ENCODE measurements at places on chromosomes 4 and X.

- no peak for DNase-seq
These were observed 6.5 kb upstream of the SERTM2 start for GRCh38 chrX:111504941-111505340.

GRCh38 chr4:72314869-72315268 lies 254.2 kb downstream of the ADAMTS3 start:
- peak; percentile 5 for DNase-seq

DNA sequence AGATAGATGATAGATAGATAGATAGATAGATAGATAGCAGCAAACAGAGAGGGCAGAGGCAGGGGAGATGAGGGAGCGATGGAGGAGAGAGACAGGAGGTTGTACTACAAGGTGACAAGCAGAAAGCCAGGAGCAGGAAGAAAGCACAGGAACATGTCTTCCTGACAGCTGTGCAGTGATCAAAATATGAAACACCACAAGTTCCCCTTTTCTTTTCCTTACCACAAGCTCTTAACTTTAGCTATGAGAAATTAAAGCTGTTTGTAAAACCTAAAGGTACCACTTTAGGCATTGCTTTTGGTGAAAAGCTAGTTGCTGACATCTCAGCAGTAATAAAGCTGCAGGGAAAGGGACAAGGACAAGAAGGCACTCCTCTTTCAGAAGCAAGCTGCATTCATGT lies 9.1 kb upstream of the MAGED4B start:
- DNase-seq = no peak

GRCh38 chr4:23894021-23894420 lies 4.2 kb upstream of the PPARGC1A start:
- DNase-seq = no peak

DNA sequence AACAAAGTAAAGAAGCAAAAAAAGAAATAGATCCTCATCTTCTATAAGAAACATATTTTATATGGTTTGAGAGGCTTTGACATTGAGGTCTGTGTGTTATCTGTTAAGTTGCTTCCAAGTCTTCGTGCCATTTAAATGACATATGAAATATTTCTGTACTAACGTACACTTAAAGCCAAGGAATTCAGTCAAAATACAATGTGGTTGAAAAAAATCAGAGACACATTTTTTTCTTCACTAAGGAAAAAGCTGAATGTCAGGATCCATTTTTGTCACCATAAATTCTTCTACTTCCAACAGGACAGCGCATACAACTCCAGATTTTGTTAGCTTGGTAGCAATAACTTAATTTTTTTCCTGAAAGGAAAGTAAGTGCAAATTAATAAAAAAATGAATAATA lies 168.5 kb downstream of the FAT4 start:
- no peak for DNase-seq

GRCh38 chrX:76064825-76065224 lies 108.0 kb upstream of the PBDC1 start:
- DNase-seq = no peak

- DNase-seq = no peak
These were observed 43.7 kb upstream of the UGT2A3 start for GRCh38 chr4:68995292-68995691.

GRCh38 chrX:34563804-34564203 lies 93.3 kb downstream of the TMEM47 start:
- no peak for DNase-seq

DNA sequence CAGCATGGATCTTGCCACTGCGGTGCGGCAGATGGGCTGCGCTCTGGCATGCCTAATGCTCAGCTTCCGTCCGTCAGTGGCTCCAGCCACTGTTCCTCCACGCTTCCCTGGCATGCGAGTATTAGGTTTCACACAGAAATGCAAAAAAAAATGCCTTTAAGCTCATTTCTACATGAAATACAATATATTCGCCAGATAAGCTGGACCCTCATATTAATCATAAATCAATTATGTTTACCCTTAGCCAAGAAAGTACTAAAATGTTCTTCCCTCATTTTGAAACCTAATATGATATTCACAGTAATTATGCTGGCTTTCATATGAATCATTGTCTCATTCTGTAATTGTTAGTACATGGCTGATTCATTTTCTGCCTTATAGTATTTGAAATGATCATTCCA lies 115.5 kb upstream of the FAM241A start:
- DNase-seq = no peak

- no peak for DNase-seq
These were observed 432.1 kb downstream of the ADAM29 start for GRCh38 chr4:175350246-175350645.

DNA sequence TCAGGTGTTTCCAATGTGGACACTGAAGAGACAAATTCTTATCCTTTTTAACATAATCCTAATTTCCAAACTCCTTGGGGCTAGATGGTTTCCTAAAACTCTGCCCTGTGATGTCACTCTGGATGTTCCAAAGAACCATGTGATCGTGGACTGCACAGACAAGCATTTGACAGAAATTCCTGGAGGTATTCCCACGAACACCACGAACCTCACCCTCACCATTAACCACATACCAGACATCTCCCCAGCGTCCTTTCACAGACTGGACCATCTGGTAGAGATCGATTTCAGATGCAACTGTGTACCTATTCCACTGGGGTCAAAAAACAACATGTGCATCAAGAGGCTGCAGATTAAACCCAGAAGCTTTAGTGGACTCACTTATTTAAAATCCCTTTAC lies 18.6 kb downstream of the TLR7 start:
- DNase-seq = no peak

DNA sequence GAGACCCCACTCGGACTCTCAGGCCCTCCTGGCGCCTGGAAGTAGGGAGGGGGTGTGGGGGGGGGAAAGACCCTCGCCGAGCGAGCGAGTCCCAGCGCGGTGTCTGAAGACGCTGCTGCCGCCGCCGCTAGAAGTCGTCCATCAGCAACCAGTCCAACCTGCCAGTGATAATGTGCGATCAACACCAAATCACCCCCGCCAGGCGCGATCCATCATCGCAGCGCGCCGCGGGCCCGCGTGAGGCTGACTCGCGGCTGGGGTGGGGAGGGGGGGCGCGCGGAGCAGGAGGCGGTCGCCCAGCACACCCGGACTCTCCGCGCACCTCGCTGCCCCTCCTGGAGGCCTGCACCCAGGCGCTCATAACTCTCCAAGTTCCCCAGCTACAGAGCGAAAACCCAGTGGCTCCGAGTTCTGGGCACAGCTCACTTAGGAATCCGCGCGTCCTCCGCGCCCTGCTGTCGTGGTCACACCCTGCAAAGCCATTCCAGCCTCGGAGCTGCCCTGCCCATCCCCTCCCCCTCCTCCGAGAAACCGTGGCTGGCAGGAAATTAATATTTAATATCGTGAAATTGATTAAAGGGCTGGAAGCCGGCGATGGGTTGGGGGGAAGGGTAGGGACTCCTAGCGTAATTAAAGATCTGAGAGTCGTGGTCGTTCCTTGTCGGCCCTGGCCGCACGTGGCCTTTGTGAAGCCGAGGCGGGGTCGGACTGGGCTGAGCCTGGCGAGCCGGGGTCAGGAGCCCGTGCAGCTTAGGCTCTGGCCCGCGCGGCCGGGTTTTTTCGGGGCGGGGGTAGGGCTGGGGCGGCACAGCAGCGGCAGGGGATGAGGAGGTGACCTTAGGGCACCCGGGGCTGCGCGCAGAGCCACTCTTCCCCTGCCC lies 58.1 kb upstream of the BCOR start:
- no peak for DNase-seq

- DNase-seq = no peak
These were observed 8.7 kb downstream of the P2RY8 start for GRCh38 chrX:1528186-1528883.

DNA sequence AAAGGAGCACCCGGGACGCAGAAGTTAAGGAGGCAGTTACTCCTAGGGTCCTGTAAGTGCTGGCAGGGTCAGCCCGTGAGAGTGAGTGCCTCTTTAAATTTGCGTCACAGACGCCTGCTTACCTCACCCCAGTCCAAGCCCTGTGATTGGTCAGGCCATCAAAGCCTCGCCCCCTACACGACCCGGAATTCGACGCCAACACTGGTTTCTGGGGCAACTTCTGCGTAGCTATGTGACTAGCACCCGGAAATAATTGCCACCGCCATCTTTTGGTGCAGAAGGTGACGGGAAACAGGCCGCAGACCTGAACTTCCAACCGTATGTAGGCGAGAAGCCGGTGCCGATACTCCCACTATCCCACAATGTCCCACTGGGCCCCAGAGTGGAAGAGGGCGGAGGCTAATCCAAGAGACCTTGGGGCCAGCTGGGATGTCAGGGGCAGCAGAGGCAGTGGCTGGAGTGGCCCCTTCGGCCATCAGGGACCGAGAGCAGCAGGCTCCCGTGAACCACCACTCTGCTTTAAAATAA lies at the start of gene DDX53:
TSS of gene DDX53 (plus strand) at position 265 of the 528 bp plus-strand sequence. CDS start at position 363, 98 bp downstream.
- DNase-seq = no peak

GRCh38 chr4:82948647-82949204 lies 48.2 kb downstream of the THAP9 start:
- DNase-seq = no peak

DNA sequence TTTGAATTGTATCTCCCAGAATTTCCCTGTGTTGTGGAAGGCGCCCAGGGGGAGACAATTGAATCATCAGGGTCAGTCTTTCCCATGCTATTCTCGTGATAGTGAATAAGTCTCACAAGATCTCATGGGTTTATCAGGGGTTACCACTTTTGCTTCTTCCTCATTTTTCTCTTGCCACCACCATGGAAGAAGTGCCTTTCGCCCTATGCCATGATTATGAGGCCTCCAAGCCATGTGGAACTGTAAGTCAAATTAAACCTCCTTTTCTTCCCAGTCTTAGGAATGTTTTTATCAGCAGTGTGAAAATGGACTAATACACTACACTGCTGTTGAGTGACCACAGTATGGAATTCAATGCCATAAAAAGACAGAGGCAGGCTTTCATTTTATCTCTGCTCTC lies 12.2 kb downstream of the CENPC start:
- no peak for DNase-seq

DNA sequence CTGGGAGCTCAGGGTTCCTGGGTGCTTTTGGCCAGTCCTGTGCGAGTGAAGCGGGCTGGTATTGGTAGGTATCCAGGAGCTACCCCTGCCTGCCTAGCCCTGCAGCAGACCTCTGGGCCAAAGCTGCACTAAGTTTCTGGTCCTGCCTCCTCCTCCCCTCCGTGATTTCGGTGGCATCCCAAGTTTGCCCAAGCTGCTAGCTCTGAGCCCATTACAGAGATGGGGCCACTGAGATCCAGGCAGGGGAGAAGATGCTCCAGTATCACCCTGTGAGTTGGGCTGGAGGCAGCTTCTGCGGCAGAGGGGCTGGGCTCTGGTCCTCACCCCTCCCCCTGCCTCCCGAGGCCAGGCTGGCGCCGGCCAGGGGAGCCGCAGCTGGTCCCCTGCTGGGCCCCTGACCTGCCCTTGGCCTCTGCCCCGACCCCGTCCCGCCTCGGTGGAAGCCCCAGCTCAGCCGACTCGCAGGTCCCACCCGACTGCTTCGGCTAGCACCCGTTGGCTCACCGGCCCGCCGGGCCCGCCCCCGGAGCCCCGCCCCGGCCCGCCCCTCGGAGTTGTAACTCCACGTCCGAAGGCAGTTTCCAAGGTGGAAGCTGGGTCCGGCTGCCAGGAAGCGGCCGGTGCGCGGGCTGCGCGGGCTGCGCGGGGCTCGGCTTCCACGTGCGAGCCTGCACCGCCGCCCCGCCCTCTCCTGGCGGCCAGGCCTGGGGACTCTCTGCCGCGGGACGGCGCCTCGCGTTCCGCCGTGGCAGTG lies at the start of gene DUSP9:
TSS of gene DUSP9 (plus strand) at position 584 of the 754 bp plus-strand sequence. CDS start 751 bp downstream, outside the sequence.
- DNase-seq = no peak

DNA sequence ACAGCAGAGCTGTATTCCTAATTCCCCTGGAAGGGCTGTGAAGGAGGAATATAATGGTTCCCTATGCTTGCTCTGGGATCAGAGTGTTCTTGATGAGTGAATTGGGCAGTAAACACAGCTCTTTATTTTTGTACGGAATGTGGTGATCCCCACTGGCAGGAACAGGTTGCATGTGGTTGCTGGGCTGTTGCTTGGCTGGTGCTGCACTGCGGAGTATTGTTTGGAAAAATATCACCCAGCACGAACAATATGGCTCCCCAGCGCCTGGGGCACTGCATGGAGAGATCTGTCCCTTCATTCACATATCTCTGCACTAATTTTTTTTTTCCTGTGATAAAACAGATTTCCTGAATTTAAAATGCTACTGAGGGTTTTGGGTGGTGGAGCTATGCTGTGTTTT lies 119.7 kb downstream of the MGST2 start:
- no peak for DNase-seq

GRCh38 chr4:93053140-93053539 lies 749.4 kb downstream of the GRID2 start:
- no peak for DNase-seq

GRCh38 chr4:13921805-13922204 lies 294.3 kb upstream of the BOD1L1 start:
- no peak for DNase-seq

- no peak for DNase-seq
These were observed 35.2 kb upstream of the PHEX start for GRCh38 chrX:21996872-21997455.

DNA sequence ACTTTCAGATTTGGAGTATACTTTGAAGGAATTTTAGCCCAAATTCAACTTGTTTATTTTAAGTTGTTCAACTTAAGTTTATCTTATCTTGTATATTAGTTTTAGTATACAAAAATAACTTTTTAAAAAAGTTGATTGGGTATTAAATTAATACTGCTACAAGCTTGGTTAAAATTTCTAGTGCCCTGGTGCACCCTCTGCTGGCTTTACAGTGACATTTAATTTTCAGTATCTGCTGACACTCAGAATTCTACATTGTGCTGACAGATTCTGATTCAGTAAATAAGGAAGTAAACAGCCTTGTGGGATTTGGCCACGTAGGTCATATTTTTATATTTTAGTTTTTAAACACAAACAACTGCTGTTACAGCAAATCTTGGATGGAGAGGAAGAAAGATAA lies 2.9 kb downstream of the EDA start:
- DNase-seq = no peak

DNA sequence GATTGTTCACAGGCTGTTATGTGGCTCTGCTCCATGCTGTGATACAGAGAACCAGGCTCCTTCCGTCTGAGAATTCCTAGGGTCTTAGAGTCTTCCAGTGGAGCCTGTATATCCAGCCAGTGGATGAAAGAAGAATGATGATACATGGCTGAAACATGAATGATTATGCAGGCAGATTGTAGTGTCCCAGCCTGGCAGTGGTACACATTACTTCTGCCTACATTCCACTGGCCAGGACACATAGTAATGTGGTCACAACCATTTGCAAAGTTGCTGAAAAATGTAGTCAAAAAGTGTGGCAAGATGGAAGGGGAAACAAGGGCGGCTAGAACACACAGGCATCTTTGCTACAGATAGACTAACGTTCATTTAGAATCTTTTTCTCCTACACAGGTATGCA lies 4.5 kb upstream of the GBA3 start:
- DNase-seq = no peak

GRCh38 chr4:159019356-159019755 lies 83.5 kb upstream of the RAPGEF2 start:
- DNase-seq = no peak
